ENCODE measurements at places on chromosomes 2 and 18. TPM values are rescaled to one million over a fixed set of nuclear protein-coding genes. Genes with fewer than 3 reads are reported as not detected.
A peak's percentile ranks its signal among the peaks of the same experiment; 100 is the strongest.

BCL2 gene
- polyA plus RNA-seq: 2.0 TPM

RAB17 gene
- 97.9 TPM for polyA plus RNA-seq

CHST10 gene
- 6.5 TPM for polyA plus RNA-seq

GRCh38 chr2:45643095-45643494 is 8.4 kb upstream of the PRKCE start:
- H3K4me1 ChIP-seq: peaks cover under 1% of the 10 kb centered on the region
- H3K4me3 ChIP-seq: peak overlapping the region; percentile 10
- no peaks in the 10 kb centered on the region for H3K36me3 ChIP-seq
- DNase-seq: no peak
- no peak overlapping the region for H3K27ac ChIP-seq

GRCh38 chr2:129865976-129866375 is 113.5 kb upstream of the RAB6C start:
- no peak overlapping the region for H3K4me3 ChIP-seq
- no peaks in the 10 kb centered on the region for H3K27me3 ChIP-seq
- H3K4me1 ChIP-seq: no peaks in the 10 kb centered on the region
